ENCODE measurements at places on chromosomes 2 and 18. TPM values are rescaled to one million over a fixed set of nuclear protein-coding genes. Genes with fewer than 3 reads are reported as not detected.

DNA sequence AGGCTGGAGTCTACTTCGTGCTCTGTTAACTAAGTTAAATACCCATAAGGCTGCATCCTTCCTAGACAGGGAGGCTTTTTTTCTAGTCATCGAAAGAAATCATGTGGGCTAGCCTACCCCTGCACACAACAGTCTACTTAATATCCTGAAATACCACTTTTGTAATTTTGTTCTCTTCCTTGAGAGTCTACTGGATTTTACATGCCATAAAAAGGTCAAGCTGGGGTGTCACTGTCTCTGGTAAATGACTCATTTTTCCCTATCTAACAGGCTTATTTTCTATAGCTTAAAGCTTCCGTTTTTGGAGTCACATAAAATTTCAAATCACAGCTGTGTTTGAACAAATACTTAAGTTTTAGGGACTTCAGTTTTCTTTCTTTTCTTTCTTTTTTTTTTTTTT, 10.7 kb upstream of the STAM2 start:
- H3K27ac ChIP-seq = no peak overlapping the region
- H3K4me3 ChIP-seq = no peak overlapping the region
- no peaks in the 10 kb centered on the region for H3K27me3 ChIP-seq
- no peak for DNase-seq
- no peaks in the 10 kb centered on the region for H3K4me1 ChIP-seq

- no peak for DNase-seq
- no peak overlapping the region for H3K4me3 ChIP-seq
- H3K36me3 ChIP-seq = no peaks in the 10 kb centered on the region
- H3K27ac ChIP-seq = no peak overlapping the region
- H3K27me3 ChIP-seq = no peaks in the 10 kb centered on the region
- peaks cover 5% of the 10 kb centered on the region for H3K4me1 ChIP-seq
Measured at GRCh38 chr2:223044916-223045700, 6.9 kb upstream of the KCNE4 start.

DNA sequence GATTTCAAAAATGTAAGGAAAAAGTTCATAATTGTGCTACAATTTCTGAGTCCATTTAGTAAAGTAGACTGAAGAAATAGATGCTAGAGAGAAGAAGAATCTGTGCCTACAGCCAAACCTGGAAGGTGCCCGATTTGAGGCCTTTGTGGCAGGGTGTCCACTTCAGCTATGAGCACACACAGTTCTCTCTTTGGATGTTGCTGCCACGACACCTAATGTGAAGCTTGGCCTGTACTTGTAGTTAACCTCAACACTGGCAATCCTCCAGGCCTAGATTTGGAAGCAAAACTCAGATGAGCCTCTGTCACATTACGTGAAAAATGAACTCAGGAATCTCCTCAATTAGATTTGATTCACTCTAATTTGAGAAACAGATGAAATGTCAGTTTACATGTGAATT, 90.1 kb upstream of the LRP1B start:
- no peaks in the 10 kb centered on the region for H3K27me3 ChIP-seq
- H3K4me3 ChIP-seq = no peak overlapping the region
- no peaks in the 10 kb centered on the region for H3K4me1 ChIP-seq
- no peak for DNase-seq
- H3K27ac ChIP-seq = no peak overlapping the region
- no peaks in the 10 kb centered on the region for H3K36me3 ChIP-seq

DNA sequence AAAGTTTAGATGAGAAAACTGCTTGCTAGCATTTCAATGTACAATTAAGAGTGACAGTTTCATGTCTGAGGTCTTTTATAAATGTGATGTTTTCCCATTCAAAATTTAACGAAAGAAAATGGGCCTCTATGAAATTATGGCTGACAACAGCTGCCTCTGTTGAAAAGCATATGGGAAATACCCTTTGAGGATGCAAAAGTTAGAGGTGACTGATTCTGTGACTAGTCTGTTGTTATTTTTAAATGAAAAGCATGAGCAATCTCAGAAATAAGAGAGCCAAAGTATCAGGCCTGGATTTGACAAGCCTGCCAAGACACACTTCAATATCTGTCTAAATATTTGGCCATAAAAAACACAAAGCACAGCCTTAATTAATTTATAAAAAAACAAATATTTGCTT, 580.8 kb downstream of the ERBB4 start:
- no peaks in the 10 kb centered on the region for H3K36me3 ChIP-seq
- H3K27ac ChIP-seq = no peak overlapping the region
- DNase-seq = no peak
- no peaks in the 10 kb centered on the region for H3K4me1 ChIP-seq
- H3K4me3 ChIP-seq = no peak overlapping the region

Gene SIX3
- 0.15 TPM for total RNA-seq

- no peak for DNase-seq
- no peaks in the 10 kb centered on the region for H3K27me3 ChIP-seq
- no peaks in the 10 kb centered on the region for H3K4me1 ChIP-seq
- no peak overlapping the region for H3K4me3 ChIP-seq
Measured at GRCh38 chr2:82690757-82691411, 1768.2 kb downstream of the SUCLG1 start.

Gene CAD
- 21.8 TPM for total RNA-seq

- H3K27me3 ChIP-seq = no peaks in the 10 kb centered on the region
- no peaks in the 10 kb centered on the region for H3K4me1 ChIP-seq
- H3K4me3 ChIP-seq = no peak overlapping the region
- H3K36me3 ChIP-seq = no peaks in the 10 kb centered on the region
Measured at GRCh38 chr2:126244937-126245336, 411.0 kb upstream of the GYPC start.

GRCh38 chr2:119481501-119482455, 42.5 kb downstream of the SCTR start:
- no peak overlapping the region for H3K27ac ChIP-seq
- no peak for DNase-seq
- no peaks in the 10 kb centered on the region for H3K27me3 ChIP-seq
- H3K36me3 ChIP-seq = no peaks in the 10 kb centered on the region
- no peaks in the 10 kb centered on the region for H3K4me1 ChIP-seq
